Activated CD4-positive, alpha-beta T cell treated with anti-CD3 and anti-CD28 coated beads for 24 hours (primary cell): ENCODE measurements at places on chromosomes 6 and 20.

- no peak for DNase-seq
These were observed 89.7 kb upstream of the QKI start for GRCh38 chr6:163324688-163325389.

GRCh38 chr6:78483553-78484197, 383.7 kb upstream of the IRAK1BP1 start:
- no peak for DNase-seq

DNA sequence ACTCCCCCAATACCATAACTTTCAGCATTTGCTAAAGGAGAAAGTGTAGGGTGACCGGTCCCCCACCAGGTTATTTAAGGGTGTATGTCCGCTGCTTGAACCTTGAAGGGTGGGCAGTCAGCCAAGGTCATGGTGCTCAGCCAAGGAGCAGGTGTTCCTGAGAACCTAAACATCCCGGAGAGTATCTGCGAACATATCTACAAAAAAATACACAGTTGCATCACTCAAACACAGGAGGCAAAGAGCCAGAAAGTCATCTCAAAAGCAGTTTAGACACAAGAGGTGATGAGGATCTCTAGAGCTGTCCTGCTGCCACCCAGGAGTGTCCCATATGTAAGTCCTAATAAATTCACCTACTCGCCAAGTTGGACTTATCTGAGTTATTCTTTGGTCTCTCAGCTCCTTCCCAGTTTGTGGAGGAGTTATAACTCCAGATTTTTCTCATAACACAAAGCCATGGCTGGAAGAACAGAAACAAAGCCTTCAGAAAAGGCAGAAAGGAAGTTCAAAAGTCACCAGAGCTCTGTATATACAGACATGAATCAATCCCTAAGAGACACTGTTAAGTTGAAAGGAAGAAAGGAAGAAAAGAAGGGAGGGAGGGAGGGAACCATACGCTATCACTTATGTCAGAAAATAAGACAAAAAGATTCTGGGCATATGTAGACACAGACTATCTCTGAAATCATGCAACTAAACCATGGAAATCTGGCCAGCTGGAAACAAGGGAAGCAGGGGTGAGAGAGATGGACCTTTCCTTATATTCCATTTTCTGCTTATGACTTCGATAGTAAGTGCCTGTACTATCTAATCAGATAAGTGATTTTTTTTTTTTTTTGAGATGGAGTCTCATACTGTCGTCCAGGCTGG, 11.3 kb downstream of the MBOAT1 start:
- no peak for DNase-seq

DNA sequence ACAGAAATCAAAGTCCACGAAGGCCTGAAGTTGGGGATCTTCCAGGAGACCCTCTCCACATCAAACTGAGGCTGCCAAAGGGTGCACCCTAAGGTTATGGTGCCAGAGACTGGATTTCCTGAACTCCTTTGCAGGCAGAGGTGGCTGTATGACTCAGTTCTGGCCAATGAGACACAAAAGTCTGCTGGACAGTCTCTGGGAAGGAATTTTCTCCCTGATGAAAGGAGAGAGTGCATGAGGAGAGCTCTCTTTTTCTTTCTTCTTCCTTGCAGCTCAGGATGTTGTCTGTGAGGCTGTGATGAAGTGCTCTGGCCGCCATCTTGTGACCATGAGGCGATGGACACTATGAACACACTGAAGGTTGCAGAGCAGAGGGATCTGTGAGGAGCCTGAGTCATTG, 85.2 kb downstream of the MDGA1 start:
- no peak for DNase-seq

DNA sequence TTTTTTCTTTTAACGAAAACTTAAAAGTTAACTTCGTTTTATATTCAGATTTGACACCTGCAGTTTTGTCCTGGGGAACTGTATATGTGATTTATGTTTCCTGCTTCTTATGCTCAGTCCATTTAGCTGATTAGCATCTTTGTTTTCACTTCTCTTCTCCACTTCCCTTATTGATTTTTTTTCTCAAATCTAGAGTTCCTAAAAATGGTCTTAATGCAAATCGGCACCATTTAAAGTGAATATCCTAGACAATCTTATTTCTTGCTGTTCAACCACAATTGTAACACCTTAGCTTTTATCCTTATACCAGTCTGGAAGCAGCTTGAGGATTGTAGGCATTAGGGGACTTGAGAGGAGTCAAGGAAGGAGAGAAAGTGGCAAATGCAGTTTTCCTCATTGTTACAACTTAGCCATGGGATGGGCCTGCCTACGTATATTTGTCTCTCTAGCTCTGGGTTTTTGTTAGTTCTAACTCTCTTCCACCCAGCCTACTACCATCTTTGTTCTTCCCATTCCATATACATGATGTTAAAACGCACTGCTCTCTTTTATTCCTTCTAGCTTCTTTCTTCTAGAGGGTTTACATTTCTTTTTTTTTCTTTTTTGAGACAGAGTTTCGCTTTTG, 8.5 kb downstream of the QRSL1 start:
- no peak for DNase-seq

GRCh38 chr6:1885576-1886011, 275.9 kb downstream of the FOXC1 start:
- no peak for DNase-seq

GRCh38 chr6:45433533-45434380, 56.0 kb upstream of the SUPT3H start:
- no peak for DNase-seq

- DNase-seq, result no peak
These were observed at the start of gene FILIP1 for GRCh38 chr6:75493400-75494064. Gene FILIP1 (minus strand): TSS chr6:75493800. CDS start chr6:75414972, 78,828 bp downstream.

DNA sequence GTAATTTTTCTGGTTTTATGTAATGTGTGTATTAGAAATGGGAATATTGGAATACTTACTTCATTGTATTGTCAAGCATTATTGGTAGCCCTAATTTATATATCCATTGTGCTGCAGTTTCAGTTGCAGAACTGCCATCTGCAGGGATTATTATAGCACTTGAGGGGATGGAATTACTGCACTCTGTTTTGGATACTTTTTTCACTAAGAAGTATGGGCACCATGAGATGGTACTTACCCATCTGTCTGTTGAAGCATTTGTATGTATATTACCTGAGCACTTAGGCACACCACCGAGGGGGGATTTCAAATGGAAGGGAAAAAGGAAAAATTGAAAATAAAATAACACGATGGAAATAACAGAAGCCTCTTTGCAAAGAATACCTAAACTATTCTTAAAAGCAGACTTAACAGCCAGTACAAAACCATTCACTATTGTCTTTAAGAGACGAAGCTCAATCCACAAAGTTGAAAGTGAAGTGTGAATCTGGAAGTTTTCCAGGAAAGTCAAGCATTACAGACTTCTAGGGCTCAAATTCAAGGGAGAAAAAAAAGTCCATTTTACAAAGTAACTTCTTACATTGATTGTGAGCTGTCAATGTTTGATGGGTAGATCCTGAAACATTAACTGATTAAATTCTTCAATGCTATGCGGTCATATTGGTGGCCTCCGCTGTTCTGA, 318.7 kb downstream of the SOX4 start:
- DNase-seq, result no peak

- no peak for DNase-seq
These were observed 100.7 kb downstream of the TAF4 start for GRCh38 chr20:61964675-61965605.

GRCh38 chr6:11363881-11364576, 131.6 kb upstream of the NEDD9 start:
- peak; percentile 38 for DNase-seq

DNA sequence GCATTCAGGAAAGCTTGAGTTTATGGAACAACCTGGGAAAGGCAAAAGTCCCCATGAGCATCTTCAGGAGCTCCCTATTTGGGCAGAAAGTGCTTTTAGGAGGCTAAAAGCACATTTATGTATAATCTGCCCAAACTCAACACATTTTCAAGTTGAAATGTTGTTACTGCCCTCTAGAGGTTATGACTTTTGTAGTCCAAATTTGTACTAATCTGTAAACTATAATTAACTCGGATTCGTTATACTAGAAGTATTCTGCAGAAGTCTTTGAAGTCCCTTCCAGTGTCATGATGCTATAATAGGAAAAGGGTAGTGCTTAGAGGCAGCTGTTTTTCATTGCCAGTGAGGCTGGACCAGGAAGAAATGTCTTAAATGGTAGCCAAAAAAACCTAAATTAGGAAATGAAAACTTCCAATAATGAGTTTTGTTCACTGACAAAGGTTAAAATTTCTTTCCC, 44.8 kb upstream of the EMILIN3 start:
- no peak for DNase-seq

DNA sequence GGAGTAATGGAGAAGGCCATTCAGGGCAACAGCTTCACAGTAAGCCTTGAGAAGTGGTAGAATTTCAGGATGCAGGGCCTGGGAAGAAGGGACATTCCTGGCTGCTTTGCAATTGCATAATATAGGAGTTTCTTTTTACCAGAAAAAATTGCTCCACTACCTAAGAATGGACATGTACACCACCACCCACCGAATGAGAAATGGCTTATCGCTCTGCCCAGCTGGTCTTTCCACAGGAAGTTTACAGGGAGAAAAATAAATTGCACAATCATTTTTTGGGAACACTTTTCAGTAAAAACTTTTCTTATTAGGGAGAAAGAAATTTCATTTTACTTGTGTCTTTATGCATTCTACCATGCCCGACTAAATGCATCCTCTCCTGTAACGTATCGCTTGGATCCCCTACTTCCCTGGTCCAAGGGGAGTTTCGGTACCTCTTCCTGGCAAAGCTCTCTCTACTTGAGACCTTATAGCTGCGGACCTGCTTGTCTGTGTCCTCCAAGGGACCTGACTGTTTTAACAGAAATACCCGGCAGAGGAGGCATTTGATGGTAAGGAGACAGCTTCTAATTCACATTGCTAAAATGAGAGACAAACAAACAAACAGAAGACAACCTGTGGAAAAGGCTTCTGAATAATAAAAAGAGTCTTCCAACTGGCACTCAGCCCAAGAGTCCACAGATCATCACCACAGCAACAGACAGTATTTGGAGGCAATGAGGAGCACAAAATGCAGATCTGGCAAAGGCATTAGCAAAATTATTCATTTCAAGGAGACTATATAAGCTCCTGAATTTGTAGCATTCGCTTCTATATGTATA, 54.2 kb downstream of the MAP3K5 start:
- no peak for DNase-seq

GRCh38 chr6:141326925-141327324, 805.8 kb upstream of the GJE1 start:
- DNase-seq, result no peak

DNA sequence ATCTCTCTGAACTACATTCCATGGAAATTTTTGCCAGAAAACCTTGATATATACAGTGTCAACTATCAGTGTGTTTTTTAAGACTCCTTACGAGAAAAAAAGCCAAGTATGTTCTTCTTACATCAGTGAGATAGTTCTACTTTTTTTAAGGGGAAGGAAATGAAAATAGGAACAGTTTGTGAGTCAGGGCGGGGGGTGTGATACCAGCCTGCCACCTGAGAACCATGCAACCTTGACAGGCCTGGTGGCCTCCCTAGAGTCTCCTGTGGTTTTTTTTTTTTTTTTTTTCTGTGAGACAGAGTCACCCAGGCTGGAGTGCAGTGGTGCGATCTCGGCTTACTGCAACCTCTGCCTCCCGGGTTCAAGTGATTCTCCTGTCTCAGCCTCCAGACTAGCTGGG, 96.3 kb upstream of the GCM1 start:
- DNase-seq, result no peak

- no peak for DNase-seq
These were observed 975 bp upstream of the TFAP2A start for GRCh38 chr6:10415617-10416480.

DNA sequence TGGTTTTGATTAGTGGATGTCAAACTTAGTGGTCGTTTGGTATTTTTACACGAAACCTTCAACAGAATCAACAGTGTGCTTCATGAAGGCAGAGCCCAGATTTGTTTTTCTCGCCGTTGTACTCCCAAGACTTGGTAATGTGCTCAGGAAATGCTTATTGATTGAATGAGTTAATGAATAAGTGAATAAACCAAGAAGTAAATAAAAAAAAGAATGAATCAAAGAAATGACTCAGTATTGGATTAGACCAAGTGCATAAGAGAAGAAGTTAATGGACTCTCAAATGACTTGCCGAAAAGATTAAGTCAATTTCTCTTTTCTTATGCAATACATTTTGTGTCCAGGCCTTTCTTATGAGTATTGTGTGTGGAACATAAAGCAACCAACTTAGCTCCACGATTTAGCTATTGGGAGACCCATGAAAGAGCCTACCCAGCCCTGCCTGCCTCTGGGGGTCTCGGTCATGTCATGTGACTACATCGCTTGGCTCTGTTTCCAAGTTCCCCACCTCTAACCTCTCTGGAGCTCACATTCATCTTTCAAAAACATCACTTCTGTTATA, 10.6 kb upstream of the FUCA2 start:
- DNase-seq, result no peak

- DNase-seq, result no peak
These were observed 43.8 kb downstream of the ERMARD start for GRCh38 chr6:169795196-169795595.

- DNase-seq, result no peak
These were observed 286.2 kb downstream of the THBS2 start for GRCh38 chr6:168967281-168967925.

DNA sequence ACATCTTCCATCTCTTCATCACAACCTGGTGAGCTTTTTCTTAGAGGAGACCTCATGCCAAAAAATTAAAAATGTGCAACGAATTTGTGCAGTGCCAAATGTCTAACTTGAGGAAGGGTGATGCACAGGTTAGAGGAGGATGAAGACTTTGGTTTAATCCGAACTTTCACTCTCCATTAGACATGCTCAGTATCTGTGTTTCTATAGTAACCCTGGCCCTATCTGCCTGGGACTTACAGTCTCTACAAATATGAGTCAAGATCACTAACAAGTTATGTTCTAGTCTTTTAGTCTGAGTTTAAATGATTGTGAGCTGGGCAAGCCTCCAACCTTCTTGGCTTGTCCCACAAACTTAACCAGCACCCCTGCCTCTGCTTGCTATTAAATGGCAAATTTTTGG, 377.0 kb downstream of the BMP2 start:
- DNase-seq, result no peak

DNA sequence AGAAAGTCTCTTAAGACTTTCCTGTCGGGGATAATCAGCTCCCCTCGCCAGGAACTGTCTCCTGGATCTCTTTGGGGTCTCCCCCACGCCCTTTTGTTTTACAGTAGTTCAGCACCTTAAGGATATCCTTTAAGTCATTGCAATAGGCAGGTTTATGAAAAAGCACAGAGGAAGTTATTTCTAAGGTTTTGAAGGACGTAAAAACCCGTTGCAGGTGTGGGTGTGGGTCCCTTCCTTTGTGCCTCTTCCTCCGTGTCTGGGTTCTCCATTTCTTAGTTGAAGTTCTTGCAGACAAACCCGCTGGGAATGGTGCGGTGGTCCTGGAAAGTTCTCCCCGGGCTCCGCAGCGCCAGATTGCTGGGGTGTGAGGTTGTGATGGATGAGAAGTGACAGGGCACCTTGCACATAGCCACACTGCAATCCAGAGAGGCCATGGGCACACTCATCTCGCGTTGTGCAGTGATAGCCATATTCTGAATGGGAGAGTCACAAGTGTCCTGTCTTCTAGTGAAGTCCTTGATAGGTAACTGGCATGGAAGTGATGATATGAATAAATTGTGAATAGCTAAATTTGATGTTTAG, 65.2 kb downstream of the GTF2H5 start:
- DNase-seq, result no peak

GRCh38 chr6:44167567-44167966, 8.9 kb downstream of the CAPN11 start:
- DNase-seq, result no peak
